ENCODE measurements at places on chromosomes 4 and X.

- DNase-seq, result no peak
Measured at GRCh38 chr4:122845066-122845465, 18.4 kb downstream of the FGF2 start.

GRCh38 chr4:174929346-174929745, 11.2 kb downstream of the ADAM29 start:
- DNase-seq, result no peak

- peak; percentile 48 for DNase-seq
Measured at GRCh38 chr4:26081795-26082498, 167.9 kb downstream of the SMIM20 start.

- DNase-seq, result peak; percentile 90
Measured at GRCh38 chr4:4606321-4606720, 64.5 kb upstream of the STX18 start.

Measured in GM23248 (cell line).